Activated CD4-positive, alpha-beta T cell treated with anti-CD3 and anti-CD28 coated beads, Interleukin-2, amount 50 U/mL, for 4 hours (primary cell): ENCODE measurements at places on chromosomes 7 and 10.

DNA sequence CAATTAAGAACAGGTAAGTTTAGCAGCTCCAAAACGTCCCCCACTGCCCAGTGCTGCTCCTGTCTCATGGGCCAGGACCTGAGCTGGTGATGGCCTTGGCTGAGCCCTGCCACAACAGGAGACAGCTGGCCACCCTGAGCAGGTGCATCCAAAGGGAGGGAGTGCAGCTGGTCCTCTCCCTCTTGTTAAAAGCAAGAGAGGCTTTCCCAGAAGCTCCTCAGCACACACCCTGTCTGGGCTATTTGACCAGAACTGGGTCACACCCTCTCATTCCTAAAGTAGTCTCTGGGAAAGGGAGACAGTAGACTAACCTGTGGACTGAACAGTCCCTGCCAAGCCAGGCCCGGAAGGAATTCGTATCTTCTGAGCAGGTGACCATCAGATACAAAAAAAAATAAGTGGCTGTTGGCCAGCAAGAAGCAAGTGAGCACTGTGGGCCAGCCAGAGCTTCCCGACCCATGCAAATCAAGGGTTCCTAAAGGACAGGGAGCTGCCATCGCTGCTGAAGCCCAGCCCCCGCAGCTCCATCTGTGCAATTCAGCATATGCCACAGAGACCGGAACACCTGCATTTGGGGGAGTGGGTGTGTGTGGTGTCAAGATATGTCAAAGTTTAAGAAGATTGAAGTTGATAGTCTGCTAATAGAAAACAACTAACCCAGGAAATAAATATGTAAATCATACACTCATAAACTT is 2.1 kb upstream of the TMEM72 start:
- DNase-seq, result no peak

DNA sequence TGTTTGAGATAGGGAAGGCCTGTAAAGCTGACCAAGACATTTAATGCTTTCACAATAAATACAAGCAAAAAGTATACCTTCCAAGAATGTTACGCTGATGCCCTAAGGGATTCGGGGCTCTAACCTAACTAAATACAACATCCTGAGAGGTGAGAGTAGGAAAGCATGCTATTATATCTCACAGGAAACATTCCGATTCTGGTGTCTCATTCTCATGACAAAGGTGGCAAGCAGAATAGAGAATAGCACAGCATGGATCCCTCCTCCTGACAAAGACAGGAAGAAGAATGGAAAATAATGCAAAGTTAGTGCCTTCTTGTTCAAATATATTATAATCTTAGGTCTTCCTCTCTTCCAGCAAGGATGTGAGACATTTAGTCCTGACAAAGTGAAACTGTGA is 504.3 kb downstream of the TFEC start:
- no peak for DNase-seq

GRCh38 chr10:66187053-66187733 is 738.6 kb upstream of the LRRTM3 start:
- DNase-seq, result no peak

DNA sequence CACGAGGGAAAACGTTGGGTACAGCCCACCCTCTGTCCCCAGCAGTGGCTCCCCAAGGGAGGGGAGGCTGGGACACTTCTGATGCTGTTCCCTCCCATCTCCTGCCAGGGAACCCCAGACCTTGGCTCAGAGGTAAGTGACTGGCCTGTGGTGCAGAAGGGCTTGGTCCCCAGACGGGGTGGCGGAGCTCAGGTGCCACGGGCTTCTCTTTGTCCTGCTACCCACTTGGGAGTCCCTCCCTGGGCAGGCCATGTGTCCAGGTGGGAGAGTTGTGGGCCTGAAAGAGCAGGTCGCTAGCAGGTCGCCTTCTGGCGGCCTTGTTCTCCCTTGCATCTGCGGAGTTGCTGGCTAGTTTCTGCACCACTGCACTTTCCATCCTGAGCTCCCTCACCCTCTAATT is 10.1 kb downstream of the ATP5MF start:
- no peak for DNase-seq

- no peak for DNase-seq
Measured at GRCh38 chr7:41045556-41046123, 657.2 kb downstream of the INHBA start.

DNA sequence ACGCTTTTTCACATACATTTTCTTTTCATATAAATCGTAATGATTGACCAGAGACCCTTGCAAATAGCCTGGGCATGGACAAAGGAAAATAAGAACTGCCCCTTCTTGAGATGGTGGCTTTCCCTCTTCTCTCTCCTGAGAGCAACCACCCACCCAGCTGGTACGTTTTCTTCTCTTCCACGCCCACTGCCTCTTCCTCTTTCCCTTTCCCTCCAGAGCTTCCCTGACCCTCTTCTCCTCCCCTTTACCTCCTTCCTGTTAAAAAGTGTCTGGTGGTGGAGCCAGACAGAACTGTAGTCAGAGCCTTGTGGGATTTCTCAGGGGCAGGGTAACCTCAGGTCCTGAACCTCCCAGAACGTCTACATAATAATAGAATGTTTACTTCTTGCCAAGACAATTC is 23.2 kb downstream of the GPR141 start:
- DNase-seq, result no peak

DNA sequence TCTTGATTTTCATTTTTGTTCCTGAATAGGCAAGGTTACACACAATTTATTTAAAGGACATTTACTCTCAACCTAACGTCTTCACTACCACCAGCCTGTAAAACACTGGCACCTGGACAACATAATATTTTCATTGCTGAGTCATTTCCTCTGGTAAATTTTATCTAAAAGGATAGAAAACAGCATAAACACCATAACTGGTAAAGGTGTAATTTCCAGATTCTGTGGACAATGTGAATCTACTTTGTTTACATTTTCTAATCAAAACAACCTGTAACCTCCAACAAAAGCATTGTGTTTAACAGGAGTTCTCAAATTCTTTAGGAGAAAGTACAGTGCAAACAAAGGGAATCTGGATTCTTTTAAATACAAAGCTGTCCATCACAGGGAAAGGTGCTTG is 472.0 kb upstream of the AKR1E2 start:
- DNase-seq, result no peak

- DNase-seq, result peak; percentile 77
Measured at GRCh38 chr7:73557108-73557396, 438 bp downstream of the BCL7B start.

GRCh38 chr7:98724591-98724990 is 107.5 kb downstream of the NPTX2 start:
- no peak for DNase-seq

DNA sequence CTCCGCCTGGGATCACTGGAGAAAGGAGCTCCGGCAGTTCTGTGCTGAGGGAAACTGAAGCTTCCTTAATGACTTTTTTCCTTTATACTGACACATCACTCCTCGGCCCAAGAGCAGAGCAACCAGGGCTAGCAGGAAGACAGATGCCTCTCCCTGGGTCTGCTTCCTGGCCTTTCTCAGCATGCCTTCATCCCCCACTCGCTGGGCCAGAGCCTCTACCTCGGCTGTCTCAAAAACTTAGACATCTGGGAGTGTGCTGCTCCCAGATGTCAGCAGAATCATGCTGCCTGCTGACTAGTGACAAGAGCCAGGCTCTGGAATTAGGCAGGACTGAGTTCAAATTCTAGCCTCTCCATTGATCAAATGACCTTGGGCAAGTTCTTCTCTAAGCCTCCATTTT is 24.4 kb upstream of the LRRC4 start:
- DNase-seq, result no peak

DNA sequence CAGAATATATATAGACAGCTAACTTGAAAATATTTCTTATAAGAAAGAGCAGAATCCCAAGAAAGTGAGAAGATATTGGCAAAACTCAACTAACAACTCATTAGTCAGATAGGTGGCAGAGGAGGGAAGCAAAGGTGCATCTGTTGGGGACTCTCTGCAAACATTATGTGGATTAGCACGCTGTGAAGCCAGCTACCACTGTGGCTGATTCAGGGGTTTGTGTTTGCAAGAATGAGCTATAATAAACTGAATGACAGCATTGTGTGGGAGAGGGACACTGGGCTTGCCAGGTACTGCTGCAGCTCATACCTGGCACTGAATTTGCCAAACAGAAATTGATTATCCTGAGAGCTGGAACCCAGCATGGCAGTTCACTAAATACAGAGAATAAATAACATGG is 170.3 kb upstream of the MINDY3 start:
- no peak for DNase-seq

DNA sequence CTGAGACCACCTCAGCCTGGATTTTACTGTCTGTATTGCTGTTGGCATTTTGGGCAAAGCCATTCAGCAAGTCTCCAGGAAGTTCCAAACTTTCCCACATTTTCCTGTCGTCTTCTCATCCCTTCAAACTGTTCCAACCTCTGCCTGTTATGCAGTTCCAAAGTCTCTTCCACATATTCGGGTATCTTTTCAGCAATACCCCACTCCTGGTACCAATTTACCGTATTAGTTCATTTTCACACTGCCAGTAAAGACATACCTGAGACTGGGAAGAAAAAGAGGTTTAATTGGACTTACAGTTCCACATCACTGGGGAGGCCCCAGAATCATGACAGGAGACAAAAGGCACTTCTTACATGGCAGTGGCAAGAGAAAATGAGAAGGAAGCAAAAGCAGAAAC is 62.8 kb downstream of the INPP5A start:
- DNase-seq, result no peak

DNA sequence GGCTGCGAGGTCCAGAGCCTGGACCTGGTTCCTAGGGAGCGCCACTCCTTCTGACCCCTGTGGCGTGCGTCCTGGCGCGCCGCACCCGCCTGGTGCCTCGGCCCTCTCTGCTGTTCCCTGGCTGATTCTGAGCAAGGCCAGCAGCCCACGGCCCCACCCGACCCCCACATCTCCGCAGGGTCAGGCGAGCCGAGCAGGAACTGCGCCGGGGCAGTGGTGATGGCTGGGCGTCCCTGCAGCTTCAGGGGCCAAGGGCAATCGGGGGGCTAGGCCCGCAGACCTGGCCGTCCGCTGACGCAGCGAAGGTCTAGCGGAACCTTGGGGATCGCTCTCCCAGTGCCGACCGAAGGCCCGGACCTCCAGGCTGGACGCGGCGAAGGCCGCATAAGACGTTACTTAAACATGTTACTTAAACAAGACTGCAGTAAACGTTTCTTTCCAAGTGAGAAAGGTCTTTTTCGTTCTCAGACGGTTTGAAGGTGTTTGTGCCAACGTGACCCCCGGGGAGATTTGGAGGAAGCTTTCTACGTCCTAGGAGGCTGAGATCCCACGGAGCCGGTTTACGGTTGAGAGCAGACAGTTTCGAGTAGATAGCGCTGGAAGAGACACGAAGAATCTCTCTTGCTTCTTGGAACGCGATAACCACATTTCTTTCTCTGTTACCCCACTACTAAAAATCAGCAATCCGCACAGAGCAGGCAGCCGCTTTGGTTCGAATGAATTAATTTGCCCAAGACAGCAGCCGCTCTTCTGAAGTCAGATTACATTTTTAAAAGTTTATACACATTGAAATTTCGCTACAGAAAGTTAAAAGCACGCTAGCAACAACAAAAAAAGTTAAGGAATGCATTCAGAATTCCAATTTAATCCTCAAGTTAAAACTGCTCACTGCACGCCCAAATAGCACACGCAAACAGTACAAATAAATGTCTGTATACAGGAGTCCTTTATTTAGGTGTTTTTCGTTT is 4.9 kb upstream of the NKX2-3 start:
- DNase-seq, result no peak

GRCh38 chr10:28991333-28992270 is 297.3 kb upstream of the LYZL1 start:
- peak; percentile 3 for DNase-seq

DNA sequence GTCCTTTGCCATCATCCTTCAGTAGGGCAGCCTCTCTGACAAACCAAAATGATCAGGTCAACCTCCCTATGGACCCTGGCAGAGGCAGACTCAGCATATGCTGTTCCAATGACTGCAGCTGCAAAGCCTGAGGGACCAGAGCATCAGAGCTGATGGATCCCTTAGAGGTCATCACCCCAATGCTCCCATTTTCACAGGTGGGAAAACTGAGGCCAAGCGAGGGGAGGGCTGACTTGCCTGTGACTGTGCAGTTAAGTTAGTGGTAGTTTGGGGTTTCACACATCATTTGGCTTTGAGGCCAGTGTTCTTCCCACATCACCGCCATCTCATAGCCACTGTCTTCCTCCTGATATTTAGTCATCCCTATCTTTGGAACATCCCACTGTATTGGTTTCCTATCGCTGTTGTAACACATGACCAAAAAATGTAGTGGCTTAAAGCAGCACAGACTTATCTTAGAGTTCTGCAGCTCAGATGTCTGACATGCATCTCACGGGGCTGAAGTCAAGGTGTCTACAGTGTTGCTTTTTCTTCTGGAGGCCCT is 69.3 kb upstream of the PDZD8 start:
- DNase-seq, result no peak

DNA sequence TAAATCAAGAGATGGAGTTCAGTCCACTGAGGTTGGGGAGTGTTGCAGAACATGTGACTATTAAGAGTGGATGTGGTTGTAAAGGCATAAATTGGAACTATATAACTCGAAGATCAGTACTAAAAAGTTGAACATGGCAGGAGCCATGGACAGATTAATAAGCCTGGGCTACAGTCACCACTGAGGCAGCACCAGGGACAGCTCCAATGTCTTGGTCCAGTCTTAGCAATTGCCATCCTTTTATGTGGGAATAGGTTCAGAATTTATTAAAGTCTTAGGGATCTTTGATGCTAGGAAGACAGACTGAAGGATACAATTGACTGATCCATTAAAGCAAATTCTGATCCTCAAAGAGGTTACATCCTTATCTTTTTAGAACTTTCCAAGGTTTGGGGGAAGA is 156.6 kb downstream of the ADRA2A start:
- DNase-seq, result no peak

GRCh38 chr10:75972491-75973276 is 541.3 kb downstream of the LRMDA start:
- DNase-seq, result no peak

GRCh38 chr10:117320050-117320665 is 55.1 kb downstream of the PDZD8 start:
- no peak for DNase-seq

DNA sequence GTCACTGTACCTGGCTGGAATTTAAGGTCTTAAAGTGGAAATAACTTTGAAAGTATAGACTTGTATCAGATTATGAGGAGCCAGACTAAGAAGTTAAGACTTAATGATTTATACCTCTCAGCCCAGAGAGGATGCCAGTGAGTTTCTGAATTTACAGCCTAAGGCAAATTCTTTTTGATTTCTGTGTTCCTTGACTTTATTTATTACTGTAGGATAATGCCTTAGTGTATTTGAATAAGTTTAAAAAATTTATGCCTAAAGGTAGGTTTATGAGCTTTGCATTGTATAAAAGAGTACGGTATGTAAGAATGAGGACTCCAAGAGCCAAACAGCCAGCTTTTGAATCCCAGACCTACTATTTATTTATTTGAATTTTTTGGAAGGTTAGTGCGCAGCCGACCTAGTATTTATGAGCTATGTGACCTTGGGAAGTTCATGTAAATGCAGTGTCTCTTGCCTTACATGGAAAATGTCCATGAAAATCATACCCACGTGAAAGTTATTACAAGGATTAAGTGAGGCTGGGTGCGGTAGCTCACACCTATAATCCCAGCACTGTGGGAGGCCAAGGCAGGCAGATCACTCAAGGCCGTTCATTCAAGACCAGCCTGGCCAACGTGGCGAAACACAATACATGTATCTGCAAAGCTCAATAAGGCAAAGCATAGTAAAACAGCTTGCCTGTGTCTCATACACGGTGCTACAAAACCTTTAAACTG is 174.6 kb downstream of the AUTS2 start:
- DNase-seq, result no peak
